ENCODE measurements at places on chromosomes 1 and 21. TPM values are rescaled to one million over a fixed set of nuclear protein-coding genes. Genes with fewer than 3 reads are reported as not detected.

DNA sequence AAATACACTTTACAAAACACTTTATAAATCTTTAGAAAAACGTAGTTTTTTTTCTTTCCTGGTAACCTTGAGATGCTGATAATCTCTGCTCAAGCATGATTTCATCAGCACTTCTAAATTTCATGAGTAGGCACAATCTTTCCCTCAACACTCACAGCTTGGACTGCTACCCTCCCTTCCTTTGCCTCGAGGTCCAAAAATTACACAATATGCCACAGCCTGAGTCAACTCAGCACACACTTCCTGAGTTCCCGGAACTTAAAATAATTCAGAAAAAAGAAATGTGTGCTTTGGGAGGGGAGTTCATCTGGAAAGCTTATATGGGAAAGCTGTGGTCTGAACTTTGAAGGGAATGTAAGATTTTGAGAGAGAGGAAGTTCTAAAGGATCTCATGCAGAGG lies 5.9 kb downstream of the CLCA2 start:
- peak; percentile 95 for DNase-seq

DNA sequence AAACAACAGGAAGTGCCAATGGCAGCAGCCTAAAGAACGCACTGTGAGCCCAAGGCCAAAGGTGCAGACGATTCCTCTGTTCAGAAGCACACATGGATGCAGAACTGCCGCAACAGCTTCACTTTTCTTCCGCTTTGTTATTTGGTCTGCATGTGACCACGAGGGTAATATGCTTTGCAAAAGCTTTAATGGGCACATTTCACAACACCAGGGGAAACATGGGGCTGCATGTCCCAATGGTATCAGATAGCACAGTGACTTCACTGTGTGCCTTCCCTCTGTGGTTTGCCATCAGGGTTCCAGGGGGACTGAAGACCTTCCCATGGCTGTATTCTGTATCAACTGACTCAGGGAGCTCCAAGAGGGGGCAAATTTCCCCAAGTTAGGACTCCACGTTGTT lies 28.3 kb downstream of the THAP3 start:
- DNase-seq: no peak

ADAM30 gene
- total RNA-seq: not detected

DNA sequence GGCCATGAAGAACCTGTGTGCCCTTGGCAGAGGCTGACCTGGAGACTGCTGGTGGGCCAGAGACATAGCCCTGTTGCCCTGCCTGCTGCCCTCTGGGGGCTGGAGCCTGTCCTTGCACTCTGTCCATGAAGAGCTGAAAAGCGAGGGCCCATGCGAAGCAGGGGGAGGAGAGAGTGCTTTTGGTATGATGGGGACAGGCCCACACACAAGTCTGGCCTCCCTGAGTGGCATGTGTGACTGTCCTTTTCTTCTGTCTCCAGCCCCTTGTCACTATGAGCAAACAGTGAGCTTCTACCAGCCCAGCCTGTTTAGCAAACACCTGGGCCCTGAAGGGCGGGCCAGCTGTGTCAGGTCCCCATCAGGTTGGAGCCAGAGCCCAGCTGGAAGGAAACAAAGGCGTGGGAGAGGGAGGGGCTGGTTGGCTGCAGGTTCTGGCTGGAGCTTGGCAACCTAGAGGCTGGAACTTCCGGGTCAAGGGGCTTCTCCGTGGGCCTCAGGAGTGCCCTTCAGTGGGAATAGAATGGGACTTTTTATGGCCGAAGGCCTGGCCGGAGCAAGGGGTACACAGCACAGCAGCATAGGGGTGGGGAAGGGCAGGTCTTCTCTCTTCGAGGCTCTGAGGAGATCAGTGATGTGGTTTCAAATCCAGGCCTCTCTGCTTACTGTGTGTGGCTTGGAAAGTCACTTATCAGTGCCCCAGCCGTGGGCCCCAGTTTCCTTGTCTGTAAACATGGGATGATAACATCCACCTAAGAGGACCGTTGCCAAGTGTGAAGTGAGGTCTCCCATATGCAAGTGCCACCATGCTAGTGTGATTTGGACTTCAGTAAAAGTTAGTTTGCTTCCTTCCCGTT lies 14.3 kb downstream of the QSOX1 start:
- peak; percentile 28 for DNase-seq

- no peak for DNase-seq
Measured at GRCh38 chr1:234106032-234106431, 201.6 kb downstream of the SLC35F3 start.

AGT gene
- total RNA-seq: 0.42 TPM

CYP4Z1 gene
- not detected for total RNA-seq

EPHA10 gene
- total RNA-seq: not detected

VSIG8 gene
- not detected for total RNA-seq

- no peak for DNase-seq
Measured at GRCh38 chr1:111286912-111287311, 3.7 kb upstream of the CHIA start.

- DNase-seq: no peak
Measured at GRCh38 chr21:42461881-42462877, 33.8 kb downstream of the RSPH1 start.

PANK4 gene
- 18.0 TPM for total RNA-seq

MPZ gene
- 0.89 TPM for total RNA-seq

DNA sequence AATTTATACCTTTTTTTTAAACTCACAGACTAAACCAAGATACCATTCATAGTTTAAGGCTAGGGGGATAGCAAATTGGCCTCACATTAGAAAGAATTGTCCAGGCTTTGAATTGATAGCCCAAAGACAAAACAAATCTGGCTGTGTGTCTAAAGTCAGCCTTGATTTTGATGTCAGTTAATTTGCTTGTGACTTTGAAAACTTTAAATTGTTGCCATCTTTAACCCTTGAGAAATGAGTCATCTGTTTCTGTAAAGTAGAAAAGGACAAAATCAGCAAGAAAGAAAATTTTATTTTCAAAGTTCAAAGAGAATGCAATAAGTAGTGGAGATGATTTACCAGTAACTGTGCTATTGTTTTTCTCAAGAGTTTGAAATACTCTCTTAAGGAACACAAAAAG lies 184.5 kb downstream of the RGS7 start:
- no peak for DNase-seq

- peak; percentile 100 for DNase-seq
Measured at GRCh38 chr1:27542463-27543273, 52.7 kb upstream of the WASF2 start.

NPPA gene
- total RNA-seq: not detected

RYR2 gene
- 0.07 TPM for total RNA-seq

GRCh38 chr1:2483970-2484369 lies 7.9 kb downstream of the PLCH2 start:
- no peak for DNase-seq

DNA sequence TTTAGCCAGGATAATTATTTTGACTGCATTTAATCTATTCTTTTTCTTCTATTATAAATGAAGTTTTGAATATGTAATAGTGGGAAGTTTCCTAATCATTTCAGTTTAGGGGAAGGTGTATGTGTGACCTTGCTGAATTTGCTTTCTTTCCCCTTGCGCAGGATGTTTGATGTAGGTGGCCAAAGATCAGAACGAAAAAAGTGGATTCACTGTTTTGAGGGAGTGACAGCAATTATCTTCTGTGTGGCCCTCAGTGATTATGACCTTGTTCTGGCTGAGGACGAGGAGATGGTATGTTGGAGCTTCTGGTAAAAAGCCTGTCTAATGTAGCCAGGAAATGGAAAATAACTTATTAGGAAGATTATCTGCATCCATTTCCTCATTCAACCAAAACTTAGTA lies 33.4 kb downstream of the GNAT2 start:
- DNase-seq: no peak

DNA sequence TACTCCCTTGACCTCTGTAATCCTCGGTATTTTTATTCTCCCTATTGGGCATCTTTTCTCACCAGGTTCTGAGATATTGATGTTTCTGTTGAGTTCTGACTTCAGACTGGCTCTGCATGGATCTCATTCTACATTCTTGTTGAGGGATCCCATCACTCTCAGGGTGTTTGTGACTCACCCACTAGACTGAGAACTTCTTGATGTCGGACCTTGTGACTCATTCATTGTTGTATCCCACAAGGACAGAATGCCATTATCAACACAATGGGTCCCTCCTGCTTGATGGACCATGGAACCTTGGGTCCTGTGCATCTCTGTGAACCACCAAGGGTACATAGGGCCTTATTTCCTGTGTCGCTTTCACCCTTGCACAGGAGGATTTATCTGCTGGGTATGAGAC lies 174.1 kb downstream of the PBX1 start:
- peak; percentile 85 for DNase-seq
